ENCODE measurements at places on chromosomes 6 and 20.

DNA sequence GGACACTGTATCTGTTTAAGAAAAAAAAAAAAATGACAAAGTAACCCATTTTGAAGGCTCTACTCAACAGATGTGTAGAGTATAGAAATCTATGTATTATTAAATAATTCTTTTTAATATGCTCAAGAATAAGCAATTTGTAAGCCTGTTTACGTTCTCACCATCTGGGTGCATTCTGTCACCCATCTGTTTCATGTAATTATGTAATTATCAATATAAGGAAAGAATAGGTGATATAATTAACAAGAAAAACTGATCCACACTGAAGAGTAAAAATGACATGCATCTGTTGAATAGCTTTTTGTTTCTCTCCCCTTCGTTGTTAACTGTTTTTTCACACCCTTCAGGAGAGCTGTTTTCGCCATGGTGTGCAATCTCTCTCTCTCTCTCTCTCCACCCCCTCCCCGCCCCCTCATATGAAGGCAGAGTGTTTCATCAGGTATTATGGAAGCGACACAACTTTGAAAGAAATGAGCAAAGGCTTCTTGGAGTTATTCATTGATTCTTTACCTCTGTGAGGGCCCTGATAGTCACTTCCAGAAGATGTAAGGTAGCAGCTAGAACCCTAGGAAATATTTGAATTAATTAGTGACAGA lies 154.3 kb upstream of the INSM1 start:
- no peak for DNase-seq

DNA sequence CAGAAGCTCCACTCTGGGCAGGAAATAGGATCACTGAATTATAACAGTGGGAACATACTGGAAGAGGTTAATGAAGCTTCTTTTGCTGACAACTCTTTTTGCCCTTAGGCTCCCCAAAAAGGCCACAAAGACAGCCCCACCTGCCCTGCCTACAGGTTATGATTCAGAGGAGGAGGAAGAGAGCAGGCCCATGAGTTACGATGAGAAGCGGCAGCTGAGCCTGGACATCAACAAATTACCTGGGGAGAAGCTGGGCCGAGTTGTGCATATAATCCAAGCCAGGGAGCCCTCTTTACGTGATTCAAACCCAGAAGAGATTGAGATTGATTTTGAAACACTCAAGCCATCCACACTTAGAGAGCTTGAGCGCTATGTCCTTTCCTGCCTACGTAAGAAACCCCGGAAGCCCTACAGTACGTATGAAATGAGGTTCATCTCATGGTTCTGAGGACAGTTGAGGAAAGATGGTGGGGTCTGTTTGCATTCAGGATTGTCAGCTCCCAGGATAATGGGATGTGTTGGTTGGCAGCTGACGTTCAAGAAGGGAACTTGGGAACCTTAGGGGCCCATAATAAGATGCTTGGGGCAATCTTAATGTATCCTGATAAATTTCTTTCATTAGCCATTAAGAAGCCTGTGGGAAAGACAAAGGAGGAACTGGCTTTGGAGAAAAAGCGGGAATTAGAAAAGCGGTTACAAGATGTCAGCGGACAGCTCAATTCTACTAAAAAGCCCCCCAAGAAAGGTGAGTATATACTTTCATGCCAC lies 11.5 kb downstream of the BRD2 start:
- no peak for DNase-seq

- peak; percentile 52 for DNase-seq
Observed at GRCh38 chr6:7106752-7107577, 796 bp upstream of the RREB1 start.

DNA sequence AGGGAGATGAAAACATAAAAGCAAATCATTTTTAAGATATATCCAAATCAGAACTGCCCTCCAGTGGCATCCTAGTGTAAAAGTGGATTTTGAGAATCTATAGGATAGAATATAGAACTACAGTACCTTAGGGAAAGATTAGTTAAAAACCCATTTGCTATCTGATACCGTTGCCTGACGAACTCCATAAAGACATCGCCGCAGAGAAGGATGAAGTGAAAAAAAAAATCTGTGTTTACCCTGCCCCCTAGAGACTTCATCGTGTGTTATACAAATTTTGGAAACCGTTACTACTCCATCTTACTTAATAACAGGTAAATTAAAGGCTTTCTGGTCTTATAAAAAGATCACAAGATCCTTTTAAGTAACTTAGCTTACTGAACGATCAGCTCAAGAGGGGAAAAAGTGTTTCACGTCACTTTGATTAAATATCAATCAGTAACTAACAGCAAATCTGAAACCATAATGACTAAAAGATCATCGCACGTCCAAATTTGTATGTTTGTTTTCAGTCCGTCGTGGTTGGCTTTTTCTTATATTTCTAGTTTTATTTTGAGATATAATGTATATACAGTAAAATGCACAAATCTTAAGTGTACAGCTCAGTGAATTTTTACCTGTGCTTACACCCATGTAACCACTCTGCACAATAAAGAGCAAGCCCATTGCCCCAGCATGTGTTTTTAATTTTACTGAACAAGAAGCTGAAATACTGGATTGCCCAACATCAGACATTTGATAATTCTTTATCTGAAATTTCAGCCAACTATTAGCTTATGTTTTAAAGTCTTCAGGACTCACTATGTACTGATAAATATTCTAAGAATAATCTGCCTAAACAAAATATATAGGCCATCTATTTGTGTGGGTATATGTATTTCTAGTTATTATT lies 881 bp upstream of the MCM3 start:
- peak; percentile 62 for DNase-seq

GRCh38 chr6:1379017-1379787 lies 10.2 kb upstream of the FOXF2 start:
- no peak for DNase-seq

DNA sequence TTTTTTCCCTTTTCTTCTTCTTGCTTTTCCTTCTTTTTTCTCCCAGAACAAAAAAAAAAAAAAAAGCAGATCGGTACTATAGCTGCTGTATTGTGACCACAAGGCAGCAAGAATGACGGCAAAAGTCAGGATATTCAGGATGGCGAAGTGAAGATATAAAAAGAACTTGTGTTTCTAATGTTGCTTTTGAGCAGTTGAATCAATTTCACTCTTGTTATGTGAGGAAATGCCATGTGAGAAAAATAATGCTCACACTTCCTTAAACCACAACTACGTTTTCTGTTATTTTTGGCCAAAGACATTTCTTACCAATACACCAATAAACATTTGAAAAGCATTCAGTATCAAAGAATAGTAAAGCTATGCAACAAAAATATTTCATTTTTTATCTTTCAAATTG lies 510.5 kb downstream of the HACE1 start:
- no peak for DNase-seq

DNA sequence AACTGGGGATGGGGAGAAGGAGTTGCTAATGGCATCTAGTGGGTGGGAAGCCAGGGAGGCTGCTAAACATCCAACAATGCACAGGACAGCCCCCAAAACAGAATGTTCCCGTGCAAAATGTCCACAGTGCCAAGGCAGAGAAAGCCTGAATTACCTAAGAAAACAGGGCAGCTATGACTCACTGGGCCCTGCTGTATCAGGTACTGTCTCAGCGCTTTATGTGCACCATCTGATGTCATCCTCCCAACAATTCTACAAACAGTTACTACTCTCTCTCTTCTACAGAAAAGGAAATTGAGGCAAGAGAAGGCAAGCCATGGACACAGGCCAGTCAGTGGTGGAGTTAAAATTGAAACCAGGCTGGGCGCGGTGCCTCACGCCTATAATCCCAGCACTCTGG lies 3.1 kb downstream of the YTHDF1 start:
- DNase-seq, result no peak

DNA sequence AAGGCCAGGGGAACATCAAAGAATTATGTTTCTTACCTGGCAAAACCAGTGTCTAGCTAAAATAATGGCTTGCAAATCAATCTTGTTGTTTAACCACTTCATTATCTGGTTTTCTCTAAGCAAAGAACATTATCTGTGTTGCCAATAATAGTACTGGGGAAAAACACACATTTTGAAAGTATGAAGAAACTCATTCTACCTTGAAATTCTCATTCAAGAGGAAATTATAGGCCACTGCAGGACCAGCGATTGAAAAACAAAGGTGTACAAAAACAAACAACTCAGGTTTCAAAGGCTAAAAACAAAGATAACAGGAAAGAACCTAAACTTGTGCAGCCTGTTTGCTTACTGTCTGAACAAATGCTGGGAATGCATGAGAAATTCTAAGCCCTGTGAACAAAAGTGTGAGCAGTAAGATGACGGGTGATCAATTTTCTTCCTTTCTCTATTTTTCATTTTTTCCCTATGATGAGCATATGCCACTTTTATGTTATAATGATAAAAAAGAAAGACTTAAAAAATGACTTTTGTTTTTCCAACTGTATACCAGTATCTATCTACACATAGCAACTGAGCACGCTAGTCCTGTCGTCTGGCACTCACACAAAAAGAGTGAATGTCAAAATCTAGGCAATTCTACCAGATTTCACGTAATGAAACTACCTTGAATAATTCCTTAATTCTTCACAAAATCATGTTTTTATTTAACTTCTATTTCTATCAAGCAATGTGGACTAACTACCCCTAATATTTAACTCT lies 117.9 kb downstream of the SGK1 start:
- no peak for DNase-seq

GRCh38 chr6:87756858-87757257 lies 54.8 kb upstream of the AKIRIN2 start:
- peak; percentile 100 for DNase-seq

Measured in AML-193 (cell line).